Tibial artery (tissue), 4 donors: ENCODE measurements at places on chromosomes 6 and 20.

- no peak for DNase-seq
These were observed 292.5 kb upstream of the ZNF337 start for GRCh38 chr20:25989196-25989595.

- no peak for DNase-seq
These were observed 166.2 kb downstream of the TRIM27 start for GRCh38 chr6:28757429-28758045.

- DNase-seq = peak; percentile 80
These were observed 21.0 kb upstream of the IFNGR1 start for GRCh38 chr6:137240168-137240567.

- DNase-seq = peak; percentile 35
These were observed 851 bp downstream of the SNX5 start for GRCh38 chr20:17967521-17968365.

GRCh38 chr20:48813930-48814546, 13.8 kb downstream of the PREX1 start:
- no peak for DNase-seq

- DNase-seq = no peak
These were observed 28.7 kb downstream of the SIRPD start for GRCh38 chr20:1528811-1529210.

- no peak for DNase-seq
These were observed 90.9 kb upstream of the MAP7 start for GRCh38 chr6:136641166-136641565.

DNA sequence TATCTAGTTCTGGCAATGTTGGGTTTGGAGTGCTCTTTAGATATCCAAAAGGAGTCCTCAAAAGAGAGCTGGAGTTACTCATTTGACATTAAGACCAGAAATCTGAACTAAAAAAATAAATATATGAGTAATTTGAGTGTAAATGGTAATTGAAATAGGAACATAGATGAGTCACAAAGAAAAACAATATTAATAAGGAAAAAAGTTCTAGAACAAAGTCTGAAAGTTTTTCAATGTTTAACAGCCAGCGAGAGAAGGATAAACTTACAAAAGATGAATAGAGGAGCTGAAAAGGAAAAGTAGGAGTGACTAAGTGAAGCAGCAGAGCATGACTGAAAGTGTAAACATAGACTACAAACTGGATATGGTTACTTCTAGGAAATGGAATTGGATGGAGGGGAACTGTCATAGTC, 46.8 kb downstream of the EPM2A start:
- no peak for DNase-seq

GRCh38 chr20:1463971-1464570, 2.6 kb downstream of the NSFL1C start:
- no peak for DNase-seq

DNA sequence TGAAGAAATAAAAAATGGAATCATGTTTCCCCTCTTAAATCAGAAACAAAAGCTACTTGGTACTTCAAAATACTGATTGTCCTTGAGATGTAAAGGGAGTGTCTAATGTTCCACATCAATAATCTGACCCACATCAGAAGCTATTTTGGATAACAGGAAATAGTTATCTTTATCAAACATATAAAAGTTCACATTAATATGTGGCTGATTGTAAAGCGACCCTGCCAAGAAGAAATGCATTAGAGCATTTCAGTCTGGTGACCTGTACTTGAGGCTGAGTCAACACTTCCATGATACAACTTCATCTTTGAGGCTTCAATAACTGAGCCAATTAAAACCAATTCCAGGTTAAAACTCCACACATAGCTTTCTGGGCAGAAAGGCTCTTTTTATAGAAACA, 31.8 kb downstream of the SYNE1 start:
- DNase-seq = no peak

GRCh38 chr6:158028876-158029275, 47.2 kb downstream of the SYNJ2 start:
- peak; percentile 44 for DNase-seq

DNA sequence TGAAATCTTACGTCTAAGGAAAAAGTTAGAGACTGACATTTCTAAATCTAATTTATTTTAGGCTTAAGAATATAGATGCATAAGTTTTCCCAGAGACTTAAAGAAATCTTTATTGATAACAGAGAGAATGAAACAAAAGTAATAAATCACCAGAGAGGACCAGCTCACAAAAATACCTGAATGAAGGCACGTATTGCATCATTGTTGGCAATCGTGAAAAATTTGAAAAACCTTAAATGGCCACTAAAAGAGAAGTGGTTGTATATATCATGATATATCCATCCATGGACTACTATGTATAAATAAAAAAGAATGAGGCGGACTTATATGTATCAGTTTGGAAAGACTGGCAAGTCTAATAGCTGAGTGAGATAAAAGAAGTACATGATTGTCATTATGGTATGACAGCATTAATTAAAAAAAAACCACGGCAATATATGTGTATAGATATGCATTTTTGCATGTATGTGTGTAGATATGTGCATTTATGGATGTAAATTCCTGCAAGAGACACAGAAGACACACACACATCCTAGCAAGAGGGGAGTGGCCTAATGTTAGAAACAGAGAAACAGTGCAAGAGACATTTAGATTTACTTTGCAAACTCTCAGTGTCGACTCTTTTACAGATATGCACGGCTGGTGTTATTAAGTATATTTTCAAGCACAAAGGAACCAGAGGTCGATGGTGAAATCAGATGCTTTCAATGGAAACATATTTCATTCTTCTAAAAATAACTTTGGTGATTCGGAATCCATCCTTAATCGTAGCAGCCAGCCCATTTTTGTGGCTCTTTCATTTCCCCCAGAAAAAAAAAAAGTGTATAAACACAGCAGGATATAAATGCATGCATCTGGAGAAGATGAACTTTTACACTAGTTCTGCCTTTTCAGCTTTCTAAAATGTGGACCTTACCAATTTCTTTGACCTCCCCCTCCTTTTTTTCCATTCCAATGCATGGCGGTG, 156.1 kb upstream of the SALL4 start:
- DNase-seq = no peak

DNA sequence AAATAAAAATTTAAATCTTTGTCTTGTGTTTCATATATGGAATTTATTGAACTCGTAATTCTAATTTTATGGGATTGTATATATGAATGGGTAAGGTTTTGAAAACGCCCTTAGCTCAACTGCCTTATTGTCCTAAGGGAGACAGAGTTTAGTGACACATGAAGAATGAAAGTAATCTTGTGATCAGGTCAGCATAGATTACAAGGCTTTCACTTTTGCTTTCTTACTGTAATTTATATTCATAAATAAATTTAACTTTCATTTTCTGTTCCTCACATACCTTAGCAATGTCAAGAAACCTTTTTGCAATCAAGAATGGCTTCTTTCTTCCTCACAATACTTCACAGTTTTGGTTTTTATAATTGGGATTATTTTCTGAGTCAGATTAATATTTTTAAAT, 14.4 kb downstream of the KPNA5 start:
- no peak for DNase-seq

DNA sequence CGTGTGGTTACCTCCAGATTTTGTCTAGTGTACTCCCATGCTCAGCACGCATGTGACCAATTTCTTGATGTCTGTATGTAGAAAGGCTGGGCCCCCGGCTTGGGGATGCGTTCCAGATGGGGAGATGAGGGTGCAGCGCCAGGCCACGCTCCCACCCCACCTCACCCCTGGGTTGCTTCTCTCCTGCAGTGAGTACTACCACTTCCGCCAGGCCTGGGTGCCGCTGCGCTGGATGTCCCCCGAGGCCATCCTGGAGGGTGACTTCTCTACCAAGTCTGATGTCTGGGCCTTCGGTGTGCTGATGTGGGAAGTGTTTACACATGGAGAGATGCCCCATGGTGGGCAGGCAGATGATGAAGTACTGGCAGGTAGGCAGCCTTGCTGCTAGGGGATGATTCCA, 11.5 kb upstream of the SRF start:
- no peak for DNase-seq

- no peak for DNase-seq
These were observed 7.9 kb downstream of the ZC2HC1B start for GRCh38 chr6:143872201-143872600.

GRCh38 chr20:1001116-1001515, 995 bp downstream of the RSPO4 start:
- no peak for DNase-seq

DNA sequence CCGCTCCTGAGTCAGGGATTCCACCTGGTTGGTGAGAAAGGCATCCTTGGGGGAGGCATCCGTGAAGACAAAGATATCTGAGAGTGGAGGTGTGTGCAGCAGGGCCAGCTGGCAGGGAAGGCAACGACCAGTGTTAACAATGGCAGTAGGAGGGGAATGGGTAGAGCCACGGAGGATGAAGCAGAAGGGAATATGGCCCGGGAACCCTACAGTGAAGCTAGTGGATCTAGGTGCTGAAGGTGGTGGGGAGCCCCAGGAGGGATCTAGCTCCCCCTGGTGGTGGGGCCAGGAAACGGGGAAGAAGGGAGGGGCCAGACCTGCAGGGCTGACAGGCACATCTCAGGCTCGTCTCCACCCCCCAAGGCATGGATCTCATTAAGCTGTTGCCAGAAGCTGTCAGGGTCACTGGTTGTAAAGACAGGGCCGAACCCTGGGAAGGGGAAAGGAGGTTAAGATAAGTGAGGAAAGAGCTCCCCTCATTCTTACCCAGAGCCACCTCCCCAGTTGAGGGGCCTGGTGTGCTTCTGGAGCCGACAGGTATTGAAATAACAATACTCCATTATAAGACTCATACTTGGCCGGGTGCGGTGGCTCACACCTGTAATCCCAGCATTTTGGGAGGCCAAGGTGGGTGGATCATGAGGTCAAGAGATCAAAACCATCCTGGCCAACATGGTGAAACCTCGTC, 7.3 kb downstream of the VWA7 start:
- DNase-seq = peak; percentile 82

GRCh38 chr6:21091411-21091810, 502.1 kb upstream of the SOX4 start:
- DNase-seq = no peak

GRCh38 chr6:167948716-167949115, 48.8 kb upstream of the KIF25 start:
- no peak for DNase-seq

- no peak for DNase-seq
These were observed 50.3 kb downstream of the EIF2S2 start for GRCh38 chr20:34061695-34062094.

DNA sequence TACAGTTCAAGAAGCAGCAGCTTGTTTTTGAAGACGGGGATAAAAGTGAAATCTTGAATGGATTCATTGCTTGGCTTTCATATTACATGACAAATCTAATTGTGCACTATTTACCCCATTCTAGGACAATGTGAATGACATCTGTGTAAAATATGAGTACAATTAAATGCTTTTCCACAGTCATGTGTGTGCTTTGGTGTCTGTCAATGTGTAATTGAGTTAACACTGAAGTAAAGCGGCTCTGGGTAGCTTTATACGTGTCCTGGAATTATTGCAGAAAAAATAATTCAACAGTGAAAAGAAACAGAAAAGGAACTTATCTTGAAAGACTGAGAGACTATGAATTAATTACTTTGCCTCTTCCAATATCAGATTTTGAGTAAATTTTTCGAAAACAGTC, 233.5 kb upstream of the HS3ST5 start:
- no peak for DNase-seq

DNA sequence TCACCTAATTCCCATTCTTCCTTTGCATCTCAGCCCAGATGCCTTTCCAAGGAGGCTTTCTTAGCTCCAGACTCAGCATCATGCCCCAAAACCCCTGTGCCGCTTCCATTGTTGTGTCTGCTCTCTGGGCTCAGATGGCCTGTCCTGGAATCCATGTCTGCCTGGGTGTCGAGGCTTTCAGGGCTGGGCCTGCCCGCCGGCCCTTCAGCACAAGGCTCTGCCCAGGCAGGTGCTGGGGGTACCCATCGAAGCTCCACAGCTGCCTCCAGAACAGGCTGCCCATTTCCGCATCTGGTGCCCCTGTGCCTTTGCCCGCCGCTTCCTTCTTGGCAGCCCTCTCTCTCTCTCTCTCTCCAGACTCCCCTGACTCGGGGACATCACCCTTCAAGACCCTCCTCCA, 1.2 kb downstream of the CPXM1 start:
- DNase-seq = no peak

GRCh38 chr6:26415036-26415614, 13.1 kb downstream of the BTN3A1 start:
- DNase-seq = no peak

- DNase-seq = no peak
These were observed 22.0 kb upstream of the NUP153 start for GRCh38 chr6:17728551-17729222.

- peak; percentile 86 for DNase-seq
These were observed 30.9 kb downstream of the ANGPT4 start for GRCh38 chr20:884983-885952.

DNA sequence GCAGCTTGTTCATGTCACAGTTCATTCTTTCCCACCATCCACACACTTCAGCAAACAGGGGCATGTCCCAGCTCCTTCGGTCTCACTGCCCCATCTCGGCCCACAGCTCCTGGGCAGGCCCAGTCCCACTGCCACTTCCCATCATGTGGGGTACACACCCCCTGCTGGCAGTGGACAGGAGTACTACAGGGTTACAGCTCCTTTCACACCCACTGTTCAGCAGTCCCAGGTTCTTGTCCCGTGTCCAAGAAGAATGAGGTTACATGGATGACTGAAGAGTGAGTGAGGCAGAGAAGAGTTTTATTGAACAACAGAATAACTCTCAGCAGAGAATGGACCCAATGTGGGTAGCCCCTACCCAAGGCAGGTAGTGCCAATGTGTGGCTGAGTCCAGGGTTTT, 77.8 kb upstream of the SMLR1 start:
- no peak for DNase-seq

GRCh38 chr6:125910527-125910926, 46.0 kb upstream of the HINT3 start:
- DNase-seq = no peak

- DNase-seq = no peak
These were observed at the start of gene STK35 for GRCh38 chr20:2101057-2101864. STK35 (plus strand) TSS chr20:2101827; CDS start chr20:2101882, 55 bp downstream.

DNA sequence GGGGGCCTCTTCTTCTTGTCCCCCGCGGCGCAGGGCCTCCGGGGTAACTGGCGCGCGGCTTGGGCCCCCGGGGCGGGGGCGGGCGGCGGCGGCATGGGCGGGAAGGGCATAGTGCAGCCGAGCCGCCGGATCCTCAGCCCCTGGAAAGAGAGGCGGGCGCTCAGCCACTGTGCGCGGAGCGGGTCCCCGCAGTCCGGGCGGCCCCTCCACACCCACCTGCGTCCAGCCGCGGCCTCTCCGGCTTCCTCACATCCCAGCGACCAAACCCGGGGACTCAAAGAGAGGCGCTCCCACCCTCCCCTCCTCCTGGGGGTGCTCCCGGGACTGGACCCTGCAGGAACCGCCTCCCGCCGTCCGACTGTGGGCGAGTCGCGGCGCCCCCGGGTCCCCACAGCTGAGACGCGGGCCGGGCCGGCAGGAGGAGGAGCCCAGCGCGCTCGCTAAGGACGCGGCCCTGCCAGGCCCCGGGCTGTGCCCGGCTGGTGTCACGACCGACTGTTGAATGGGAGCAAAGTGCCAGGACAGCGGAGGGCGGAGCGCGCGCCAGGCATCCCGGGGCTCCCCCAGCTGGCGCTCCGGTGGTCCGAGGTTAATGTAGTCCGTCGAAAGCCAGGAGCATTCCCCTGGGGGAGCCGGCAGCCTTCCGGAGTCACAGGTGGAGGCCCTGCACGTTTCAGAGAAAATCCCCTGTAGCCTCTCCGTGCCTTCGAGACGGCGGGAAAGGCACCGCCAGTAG, at the start of gene PRR18:
TSS of gene PRR18 (minus strand) at position 360 of the 736 bp plus-strand sequence. CDS start at position 110, 250 bp downstream.
- no peak for DNase-seq

GRCh38 chr6:12147557-12148316, 135.6 kb downstream of the HIVEP1 start:
- no peak for DNase-seq
